ENCODE measurements at places on chromosomes 12 and 14.

GRCh38 chr14:34750670-34751069, 36.3 kb upstream of the CFL2 start:
- DNase-seq = no peak

- DNase-seq = no peak
Measured at GRCh38 chr12:62977418-62977817, 42.5 kb upstream of the PPM1H start.

DNA sequence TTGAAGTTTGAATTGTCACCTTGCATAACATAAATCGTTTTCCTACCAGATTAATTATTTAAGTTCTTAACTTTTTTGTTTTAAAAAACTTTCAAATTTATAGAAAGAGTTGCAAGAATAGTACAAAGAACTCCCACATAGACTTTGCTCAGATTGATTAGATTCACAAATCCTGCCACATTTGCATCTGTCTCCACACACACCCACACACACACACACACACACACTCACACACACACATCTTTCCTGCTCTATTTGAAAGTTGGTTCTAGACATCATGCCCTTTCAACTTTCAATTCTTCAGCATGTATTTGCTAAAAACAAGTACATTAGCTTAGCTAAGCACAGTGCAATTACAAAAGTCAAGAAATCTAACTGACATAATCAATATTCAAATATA, 184.0 kb downstream of the ITPR2 start:
- DNase-seq = no peak

DNA sequence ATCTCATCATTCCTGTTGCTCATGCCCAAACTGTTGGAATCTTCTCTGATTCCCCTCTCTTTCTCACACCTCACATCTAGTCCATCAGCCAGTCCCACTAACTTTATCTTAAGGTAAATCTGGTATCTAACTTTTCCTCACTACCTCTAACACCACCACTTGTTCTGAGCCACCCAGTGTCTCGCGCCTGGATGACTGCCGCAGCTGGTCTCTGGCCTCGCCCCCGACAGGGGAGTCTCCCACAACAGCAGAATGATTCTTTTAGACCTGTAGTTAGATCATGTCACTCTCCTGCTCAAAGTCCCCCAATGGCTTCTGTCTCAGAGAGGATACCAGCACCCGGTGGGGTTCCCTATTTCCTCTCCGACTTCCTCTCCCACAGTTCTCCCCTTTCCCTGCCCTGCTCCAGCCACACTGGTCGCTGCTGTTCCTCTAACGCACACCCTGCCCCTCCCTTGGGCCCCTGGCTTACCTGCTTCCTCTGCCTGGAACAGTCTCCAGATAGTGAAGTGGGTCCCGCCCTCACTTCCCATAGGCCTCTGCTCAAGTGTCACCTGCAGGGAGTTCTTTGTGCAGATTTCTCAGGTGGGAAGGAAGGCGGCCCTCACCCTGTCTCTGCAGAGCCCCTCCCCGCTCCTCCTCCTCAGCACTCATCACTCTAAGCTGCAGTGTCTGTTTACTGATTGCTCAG, 338.5 kb upstream of the FKBP4 start:
- no peak for DNase-seq

DNA sequence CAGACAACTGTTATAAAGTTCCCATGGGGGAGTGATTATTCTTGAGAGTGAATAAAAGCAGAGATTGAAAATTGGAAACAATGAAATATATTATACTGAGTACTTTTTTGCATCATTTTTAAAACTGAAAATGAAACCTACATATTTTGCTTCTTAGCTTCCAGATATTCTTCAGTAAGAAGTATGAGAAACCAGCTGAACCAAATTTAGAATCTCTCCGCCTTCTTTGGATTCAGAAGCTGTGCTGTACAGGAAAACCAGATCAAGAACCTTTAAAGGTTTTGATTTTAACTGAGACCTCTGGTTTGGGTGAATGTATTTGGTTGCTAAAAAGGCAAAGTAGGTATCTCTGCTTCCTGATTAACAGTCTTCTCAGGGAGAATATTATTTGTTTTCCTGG, 109.4 kb downstream of the AKAP6 start:
- no peak for DNase-seq

GRCh38 chr14:105376521-105377440, 21.6 kb upstream of the TEX22 start:
- DNase-seq = no peak

DNA sequence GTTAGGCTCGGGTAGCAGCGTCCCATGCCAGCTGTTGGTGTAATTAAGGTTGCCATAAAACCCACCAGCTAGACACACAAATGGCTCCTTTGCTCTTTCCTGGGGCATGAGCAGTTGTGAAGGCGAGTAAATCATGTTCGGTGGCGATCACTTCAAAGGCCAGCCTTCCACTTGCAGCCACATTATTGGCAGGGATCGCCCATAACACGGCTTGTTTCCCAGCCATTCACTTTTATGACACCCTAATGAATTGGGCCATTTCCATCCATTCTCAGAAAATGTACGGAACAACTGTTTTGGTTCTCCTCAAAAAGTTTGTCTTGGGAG, 63.4 kb downstream of the BEGAIN start:
- no peak for DNase-seq

DNA sequence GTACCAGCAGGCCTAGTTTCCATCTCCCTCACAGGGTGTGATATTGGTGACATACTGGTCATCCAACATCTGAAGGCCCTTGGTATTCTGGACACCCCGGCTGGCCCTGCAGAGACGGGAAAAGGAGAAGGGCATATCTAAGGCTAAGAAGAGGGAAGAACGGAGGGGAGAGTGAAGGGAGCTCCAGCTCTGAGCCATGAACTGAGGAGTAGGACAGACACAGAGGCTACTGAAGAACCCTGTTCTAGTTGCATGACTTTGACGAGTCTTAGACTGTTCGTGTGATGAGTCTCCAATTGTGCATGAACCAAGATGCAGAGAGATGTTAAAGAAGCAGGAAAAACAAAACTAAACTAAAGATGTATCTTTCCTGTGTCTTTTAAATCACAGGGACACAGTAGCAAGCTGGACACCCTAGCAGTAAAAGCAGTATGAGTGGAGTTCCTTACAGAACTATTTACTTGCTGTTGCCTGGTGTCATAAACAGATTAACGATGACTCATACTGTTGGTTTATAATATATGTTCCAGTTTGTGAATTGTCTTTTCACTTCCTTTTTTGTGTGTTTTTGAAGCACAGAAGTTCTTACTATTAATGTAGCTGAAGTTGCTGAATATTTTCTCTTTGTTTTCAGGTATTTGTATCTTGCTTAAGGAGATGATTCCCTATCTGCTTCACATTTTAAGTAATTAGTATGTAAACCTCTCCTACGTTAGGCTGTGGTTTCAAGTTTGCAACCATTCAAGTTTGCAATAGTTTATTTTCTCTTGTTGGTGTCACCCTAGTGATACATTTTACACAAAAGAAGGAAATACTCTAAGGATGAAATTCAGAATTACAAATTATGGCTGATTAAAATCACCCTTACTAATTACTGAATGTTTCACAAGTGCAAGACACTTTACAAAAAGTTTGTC, 15.7 kb downstream of the FAR2 start:
- DNase-seq = no peak

DNA sequence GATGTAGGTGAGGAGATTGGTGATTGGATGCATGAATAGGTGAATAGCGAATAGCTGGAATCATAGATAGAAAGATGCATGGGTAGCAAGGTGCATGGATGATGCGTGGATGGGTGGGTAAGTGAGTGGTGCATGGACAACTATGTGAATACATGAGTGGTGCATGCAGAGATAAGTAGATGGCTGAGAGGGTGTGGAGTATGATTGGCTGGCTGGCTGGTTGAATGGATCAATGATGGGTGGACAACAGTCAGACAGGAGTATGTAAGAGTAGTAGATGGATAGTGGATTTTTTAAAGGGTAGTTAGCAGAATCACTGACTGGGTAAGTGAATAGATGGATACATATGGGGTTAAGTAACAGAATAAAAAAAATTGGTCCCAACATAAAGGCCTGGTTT, 33.9 kb downstream of the SERPINA3 start:
- DNase-seq = no peak

DNA sequence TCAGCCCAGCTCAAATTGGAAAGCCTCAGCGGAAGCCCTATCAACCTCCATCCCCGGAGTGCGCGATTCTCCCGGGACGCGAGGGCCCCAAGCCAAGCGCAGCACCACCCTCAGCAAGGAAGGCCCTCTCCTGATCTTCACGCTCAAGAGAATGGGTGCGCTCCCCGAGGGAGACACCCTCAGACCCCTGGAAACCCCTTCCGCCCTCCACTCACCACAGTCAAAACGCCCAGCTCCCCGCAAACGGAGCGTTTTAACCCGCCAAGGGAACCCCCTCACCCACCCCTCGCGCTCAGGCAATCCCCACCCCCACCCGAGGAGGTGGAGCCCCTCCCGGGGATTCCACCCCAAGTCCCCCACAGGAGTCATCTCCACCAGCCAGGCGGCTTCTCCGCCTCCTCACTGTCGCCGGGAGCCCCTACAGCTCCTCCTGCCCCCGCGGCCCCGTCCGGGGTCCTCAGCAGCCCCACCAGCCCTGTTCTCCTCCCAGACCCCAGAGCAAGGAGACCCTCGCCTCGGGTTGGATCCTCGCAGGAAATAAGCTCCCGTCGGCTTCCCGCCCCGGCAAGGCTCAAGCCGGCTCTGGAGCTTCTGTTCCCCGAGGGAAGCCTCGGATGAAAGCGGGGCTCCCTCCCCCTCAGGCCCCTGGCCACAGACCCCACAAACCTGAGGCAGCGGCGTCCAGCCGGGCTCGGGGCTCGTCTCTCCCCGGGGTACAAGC, 507 bp downstream of the BAZ2A start:
- DNase-seq = no peak

Measured in stimulated activated CD8-positive, alpha-beta memory T cell treated with anti-CD3 and anti-CD28 coated beads, Interleukin-7, amount 100 ng/mL, for 1 hour (primary cell).